ENCODE measurements at places on chromosomes 11 and 22.

GRCh38 chr11:108246885-108247284, 24.0 kb downstream of the ATM start:
- no peak for DNase-seq

DNA sequence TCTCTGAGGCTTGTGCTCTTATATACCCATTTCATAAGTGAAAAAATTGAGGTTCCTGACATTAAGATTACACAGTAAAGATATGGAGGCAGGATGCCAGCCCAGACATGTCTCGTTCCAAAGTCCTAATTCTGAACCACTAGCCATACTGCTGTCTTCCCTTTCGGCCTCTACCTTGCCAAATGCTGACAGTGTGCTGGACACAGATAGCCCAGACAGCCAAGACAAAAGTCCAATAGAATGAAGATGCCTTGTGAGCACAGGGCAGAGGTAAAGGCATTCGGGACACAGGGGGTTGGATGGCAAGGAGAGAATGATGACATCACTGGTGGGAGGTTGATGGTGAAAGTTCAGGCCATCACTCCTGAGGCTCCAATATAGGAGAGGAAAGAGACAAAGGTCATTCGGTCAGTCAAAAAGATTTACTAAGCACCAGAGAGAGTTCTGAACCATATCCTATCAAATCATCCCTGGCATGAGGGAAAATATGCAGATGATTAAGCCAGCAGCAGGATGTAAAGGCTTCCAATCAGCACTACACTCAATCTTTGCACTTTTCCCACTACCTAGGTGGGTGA, 174.0 kb upstream of the MTMR2 start:
- DNase-seq = no peak

DNA sequence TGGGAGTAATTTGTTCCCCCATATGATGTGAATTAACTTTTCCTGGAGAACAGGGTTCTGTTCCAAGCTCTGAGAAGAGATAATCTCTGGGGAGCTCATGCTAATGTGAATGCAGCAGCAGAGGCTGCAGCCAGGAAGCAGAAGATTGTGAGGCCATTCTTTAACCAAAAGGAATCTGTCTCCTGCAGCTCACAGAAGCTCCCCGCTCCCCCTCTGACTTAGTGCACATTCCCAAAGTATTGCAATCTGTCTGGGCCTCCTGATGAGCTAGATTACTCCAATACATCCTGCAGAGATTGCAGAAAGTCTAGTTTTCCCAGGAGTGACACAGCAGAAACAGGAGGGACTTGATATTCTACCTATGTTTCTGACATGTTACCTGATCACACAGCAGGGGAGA, 420.6 kb upstream of the FAT3 start:
- peak; percentile 66 for DNase-seq

DNA sequence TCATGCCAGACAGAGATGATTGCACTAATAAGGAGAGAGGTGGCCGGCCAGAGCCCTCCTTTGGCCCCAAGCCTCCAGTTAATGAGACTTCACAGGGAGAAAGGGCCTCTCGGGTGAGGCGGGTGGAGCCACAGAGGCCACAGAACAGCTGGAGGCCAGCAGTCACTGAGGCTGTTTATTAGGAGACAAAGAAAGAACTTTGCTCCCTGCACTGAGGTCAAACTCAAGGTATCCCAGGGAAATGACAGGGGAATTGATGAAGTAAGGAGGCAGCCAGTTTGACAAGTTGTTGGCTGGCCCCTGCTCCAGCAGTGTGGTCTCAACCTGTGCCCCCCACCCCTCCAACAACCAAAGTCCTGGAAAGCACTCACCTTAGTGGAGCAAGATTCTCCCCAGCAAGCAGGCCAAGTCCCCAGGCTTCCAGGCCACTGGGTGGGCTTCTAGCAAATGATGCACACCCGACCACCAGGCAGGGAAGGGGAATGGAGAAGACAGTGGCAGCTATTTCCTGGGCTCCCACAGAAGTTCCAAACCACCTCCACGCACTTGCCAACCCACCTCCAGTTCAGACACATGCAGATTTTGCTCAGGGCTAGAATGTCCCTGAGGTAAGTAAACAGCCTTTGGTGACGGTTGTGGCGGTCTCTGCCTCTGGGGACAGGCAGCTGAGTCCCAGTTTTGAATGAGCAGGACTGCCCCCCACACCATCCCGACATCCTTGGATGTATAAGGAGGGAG, 53.2 kb downstream of the RPUSD4 start:
- no peak for DNase-seq

- DNase-seq = no peak
These were observed 147.3 kb downstream of the FEZ1 start for GRCh38 chr11:125348674-125349309.

DNA sequence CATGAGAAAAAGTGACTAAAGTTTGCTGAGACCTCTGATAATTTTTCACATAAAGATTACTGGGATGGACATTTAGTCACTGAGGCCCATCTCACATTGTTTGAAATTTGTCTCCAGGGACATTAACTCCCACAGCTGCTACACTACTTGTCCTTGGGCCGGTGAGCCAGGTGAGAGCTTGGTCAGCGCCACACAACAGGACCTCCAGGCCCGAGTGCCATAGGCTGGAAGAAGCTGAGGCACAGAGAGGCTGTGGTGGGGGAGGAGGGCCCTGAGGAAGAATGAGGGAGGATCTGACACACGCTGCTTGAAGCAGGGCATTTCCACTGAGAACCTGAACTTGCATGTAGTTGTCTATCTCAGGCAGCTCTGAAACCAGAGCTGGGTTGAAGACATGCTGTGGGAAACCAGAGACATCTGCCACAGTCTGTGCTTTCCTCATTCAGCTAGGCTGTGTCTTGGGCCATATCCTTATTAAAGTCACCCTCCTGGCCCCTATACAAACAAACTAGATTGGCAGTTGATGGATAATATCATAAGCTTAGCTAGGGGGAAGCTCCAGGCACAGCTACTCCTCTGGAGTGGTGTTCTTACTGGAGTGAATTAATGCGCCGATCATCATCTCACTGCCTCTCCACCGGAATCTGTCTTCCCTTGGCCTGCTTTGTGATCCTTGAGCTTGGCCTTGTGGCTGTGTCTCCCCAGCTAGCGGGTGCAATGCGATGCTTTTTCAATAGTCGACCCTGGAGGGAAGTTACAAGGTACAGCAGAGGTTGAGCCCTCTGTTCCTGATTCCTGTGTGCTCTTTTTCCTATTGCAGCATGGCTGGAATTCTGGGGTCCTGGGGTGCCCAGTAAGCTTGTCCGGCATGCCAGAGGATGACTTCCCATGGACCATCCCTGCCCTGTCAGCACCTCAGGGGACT, 225.3 kb upstream of the B3GAT1 start:
- DNase-seq = no peak

DNA sequence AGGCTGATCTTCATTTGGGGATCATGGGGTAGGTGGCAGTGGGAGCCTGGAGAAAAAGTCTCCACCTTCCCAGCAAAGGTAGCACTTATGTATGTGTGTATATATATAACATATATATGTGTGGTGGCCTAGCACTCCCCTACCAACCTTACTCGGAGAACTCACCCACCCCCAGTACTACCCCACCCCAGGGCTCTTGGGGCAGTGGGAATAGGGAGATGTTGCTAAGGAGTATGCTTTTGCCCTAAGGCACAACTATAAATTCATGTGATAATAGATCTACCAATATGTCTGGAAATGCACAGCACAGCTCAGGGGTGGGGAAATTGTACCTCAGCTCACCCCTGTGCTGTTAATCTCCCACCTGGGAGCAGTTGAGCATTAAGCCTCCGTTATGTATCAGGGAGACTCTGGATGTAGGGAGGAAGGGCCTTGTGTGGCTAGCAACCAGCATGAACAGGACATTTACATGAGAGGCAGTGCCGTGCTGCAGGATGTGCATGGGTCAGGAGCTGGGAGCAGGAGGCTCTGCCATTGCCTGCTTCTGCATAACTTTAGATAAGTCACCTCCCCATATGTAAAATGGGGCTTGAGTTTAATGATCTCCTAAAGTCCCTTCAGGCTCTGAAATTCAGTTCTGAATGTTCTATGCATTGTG, 57.3 kb downstream of the C11orf91 start:
- no peak for DNase-seq

GRCh38 chr22:50184004-50184901, 1.5 kb upstream of the TRABD start:
- DNase-seq = no peak

GRCh38 chr22:40418366-40419201, 48.2 kb downstream of the SGSM3 start:
- no peak for DNase-seq

- no peak for DNase-seq
These were observed 10.0 kb downstream of the RHBDD3 start for GRCh38 chr22:29257751-29258181.

GRCh38 chr11:83801799-83802198, 515.6 kb upstream of the CCDC90B start:
- DNase-seq = no peak

DNA sequence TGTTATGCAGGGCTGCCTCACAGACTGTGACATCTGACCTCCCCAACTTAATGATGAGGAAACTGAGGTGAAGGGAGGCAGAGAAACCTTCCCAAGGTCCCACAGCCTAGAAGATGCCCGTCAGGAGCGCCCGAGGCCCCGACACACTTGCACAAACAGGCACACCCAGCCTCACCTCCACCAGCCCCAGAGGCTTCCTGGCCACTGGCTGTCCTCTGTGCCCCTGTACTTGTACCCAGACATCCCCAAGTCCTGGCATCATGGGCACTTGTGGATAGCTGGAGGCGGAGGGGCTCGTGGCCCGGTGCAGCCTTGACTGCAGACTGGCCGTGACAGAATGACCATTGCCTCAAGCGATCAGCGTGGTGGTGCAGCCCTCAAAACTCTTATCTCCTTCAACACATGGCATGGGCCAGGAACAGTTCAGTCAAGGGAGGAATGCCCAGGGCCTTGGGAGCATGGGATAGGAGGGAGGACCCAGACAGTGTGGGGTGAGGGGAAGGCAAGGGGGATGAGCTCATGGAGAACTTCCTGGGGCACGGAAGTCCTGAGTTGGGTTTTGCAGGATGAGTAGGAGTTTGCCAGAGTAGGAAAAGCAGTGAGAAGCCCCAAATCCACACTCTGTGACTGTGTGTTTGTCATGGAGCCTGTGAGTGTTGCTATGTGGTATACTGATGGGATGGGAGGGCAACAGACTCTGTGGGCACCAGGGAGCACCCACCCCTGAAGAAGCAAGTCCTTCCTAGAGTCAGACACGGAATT, 25.8 kb upstream of the PPARA start:
- DNase-seq = no peak

- no peak for DNase-seq
These were observed 40.9 kb downstream of the ATG13 start for GRCh38 chr11:46658259-46658658.
